ENCODE measurements at places on chromosomes 5 and 9.
A peak's percentile ranks its signal among the peaks of the same experiment; 100 is the strongest.

DNA sequence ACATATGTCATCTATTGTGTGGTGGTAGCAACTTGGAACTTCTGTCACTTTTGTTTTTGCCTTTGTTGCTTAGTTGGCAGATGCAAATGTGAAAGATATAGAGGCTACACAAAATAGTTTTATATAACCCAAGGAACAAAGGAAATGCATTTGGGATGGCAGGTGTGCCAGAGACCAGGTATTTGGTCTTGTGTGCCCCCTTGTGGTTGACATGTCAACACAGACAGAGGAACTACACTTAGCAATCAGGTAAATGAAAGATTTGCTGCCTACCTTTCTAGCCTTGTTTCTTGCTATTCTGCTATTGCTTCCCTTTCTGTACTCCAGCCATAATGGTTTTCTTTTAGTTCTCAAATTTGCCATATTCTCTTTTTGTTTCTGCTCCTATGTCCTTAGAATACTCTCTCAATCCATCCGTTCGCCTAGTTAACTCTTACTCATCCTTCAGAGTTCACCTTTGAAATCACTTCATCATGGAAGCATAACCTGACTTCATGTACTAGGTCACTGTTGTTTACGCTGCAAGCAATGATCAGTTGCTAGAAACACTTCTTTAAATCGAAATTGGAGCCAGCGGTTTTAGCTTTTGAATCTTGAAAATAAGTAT, 119.5 kb downstream of the TRPM3 start:
- DNase-seq, result peak; percentile 16

DNA sequence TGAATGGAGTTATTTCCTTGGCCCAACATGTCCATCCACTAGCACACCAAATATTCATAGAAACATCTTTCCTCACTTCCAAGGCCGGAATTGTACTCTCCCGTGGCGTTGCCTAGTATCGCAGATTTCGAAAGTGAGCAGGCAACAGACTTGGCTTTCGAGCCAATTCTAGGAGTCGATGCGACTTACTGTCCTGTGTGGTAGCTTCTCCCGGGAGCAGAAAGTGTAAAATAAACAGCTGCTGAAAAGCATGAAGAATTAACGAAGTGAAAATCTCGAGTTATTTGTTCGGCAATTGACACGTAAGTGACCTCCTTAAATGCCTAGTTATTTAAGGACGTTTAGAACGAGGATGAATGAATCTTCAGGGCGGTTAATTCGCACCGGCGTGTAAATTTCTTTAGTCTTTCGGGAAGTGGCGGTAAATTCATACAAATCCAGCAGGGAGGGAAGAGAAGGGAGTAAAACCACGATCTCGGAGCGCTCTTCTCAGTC, 449 bp upstream of the PCSK5 start:
- DNase-seq, result peak; percentile 16

- no peak for DNase-seq
Observed at GRCh38 chr9:112013266-112013665, 116.7 kb downstream of the UGCG start.

GRCh38 chr5:78747705-78748359, 99.3 kb upstream of the LHFPL2 start:
- DNase-seq, result no peak

DNA sequence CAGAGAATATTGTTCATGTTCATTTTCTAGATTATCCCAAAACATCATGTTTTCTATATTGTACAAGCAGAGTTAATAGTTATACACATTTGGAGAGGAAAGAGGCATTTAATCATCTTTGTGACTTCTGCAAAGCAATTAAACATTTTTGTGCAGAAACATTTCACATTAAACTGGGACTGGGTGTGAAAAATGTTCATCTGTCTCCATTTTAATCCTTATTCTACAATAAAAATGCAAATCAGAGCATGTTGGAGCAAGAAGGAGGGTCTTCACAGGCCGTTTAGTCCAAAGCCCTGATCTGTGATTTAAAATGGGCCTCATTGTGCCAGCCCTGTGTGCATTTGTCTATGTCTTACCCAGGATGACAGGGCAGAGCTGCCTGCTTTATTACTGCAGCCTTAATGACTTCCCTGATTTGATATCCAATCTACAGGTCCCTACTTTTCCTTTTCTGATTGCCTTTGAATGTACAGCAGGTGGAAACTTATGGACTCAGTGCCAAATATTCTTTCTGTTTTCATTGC, 183.5 kb downstream of the CAVIN4 start:
- no peak for DNase-seq

GRCh38 chr9:123795336-123795735, 134.6 kb downstream of the DENND1A start:
- DNase-seq, result no peak

DNA sequence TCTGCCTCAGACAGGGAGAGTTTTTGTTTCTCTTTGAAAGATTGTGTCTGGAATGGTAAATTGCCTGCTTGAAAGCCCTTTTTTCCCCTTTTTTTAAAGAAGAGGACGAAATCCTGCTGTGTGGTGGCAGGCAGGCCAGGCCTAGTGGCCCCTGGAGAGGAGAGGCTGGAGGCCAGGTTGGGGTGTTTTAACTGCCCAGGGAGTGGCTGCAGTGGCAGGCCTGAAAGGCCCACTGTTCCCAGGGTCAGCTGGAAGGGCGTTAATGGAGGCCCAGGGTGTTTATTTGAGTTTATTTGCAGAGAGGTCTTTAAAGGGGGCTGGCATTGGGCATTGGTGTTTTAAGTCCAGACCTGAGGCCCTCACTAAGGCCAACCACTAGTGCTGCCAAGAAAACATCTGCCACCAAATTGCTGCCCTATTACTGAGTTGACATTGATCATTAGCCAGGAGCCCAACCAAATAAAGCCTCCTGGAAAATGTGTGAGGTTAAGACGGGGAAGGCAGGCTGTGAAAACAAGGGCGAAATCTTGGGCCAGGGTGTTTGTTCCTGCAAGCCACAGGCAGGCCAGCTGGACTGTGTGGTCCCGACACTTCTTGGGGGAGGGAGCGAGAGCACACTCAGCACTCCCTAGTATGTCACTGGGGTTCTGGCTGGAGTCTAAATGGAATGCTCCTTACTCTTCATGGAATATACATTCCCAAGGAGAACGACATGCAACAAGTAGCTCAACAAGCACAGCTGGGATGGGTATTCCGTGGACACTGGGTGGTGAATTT, 5.0 kb downstream of the JADE2 start:
- no peak for DNase-seq

DNA sequence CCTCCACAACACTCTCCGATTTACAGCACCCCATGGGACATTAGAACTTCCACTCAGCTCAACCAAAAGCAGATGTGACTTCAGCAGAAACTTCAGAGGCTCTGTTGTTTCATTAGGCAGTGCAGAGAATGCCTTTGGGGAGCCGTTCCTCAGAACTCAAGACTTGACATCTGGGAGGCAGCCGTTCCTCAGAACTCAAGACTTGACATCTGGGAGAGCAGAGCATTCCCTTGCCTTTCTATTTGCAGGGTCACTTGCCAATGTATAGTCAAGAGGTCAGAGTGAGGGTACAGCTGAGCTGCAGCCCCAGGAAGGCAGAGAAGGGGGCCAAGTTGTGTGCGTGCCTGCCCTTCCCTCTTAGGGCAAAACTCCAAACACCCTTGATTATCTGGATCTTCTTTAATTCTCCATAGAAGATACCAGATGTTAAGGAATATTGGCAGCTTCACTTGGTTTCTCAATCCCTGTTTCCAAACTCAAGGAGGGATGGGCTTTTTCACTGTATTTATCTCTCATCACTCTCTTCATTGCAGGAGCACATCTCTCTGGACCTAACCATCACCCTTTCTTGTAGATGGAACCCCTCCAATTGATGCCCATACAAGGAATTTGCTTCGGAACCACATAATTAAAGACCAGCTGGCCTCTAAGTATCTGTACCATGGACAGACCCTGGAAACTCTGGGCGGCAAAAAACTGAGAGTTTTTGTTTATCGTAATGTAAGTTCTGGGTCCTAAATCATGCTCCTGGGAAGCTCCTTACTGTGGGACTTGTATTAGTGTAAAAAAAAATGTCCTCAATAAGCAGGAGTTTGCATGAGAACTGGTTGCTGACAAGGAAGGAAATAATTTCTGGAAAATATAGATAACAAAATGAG, 25.6 kb downstream of the TGFBI start:
- DNase-seq, result no peak

DNA sequence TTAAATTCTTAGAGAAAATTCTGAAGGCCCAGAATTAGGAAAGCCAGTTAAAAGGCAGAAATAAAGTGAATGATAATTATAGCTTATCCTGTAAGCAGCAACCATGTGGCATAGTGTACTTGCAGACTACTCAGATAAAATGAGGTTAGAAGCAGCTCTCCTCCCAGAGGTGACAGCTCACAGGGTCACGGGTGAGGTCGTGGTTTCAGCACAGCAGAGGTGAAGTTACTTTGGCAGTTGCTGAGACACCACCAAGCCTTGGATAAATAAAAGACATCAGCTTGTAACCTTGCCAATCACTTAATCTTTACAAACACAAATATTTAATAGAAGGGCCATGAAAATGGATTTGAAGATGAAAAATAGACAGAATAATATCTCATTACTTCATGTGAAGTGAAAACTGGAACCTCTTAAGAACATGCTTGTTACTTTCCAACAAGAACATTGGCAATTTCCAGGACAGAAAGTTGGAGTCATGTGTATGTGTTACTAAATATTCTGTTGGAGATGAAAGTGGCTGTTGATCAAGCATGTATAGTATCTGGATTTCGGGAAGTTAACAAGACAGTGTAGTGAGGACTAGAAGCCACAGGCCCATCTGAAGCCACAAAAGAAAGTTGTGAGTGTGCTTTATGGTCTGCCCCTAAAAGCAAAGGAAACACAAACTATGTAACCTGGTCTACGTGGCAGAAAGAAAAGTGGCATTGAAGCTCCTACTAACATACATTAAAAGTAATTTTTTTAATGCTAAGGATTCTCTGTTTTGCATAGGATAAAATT, 134.4 kb downstream of the ERCC6L2 start:
- DNase-seq, result no peak

DNA sequence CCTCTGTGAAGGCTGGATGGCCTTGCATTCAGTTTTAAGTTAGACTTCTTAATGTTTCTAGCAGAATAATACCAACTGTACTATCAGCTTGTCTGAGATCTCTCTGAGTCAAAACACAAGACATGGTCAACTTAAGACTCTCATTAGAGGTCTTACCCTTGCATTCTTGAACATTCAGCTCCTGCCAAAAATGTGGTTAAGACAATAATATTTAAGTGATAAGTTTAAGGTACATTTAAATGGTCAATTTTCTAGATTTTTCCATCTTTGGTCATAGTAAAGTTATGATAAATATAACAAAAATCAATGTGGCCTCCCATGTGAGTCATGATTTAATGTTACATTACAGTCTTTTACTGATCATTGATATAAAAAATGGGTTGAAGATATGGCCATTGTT, 75.0 kb downstream of the NR2F1 start:
- DNase-seq, result no peak

DNA sequence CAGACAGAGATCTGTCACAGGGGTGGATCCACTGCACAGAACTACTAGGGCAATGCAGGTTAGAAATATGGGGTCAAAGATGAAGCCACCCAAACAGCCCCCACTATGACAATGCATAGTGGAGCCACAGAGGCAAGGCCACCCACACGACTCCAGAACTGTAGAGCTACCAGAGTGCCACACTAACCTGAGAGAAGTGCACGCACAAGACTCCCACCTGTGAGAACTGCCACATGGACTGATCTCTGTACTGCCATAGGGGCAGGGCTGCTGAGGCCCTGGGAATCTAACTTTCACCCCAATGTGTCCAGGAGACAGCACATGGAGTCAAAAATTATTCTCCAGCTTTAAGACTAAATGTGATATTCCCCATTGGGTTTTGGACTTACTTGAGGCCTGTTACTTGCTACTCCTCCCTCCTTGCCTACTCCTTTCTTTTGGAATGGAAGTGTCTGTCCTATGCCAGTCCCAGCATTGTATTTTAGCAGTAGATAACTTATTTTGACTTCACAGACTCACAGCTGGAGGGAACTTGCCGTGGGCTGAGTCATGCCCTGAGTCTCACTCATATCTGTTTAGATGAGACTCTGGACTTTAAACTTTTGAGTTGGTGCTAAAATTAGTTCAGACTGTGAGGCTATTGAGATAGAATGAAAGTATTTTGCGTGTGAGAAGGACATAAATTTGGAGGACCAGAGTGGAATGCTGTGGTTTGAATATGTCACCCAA, 853.3 kb downstream of the MAT2B start:
- DNase-seq, result no peak

- no peak for DNase-seq
Observed at GRCh38 chr9:113454914-113455761, 8.4 kb upstream of the RGS3 start.

GRCh38 chr5:134146651-134147518, 29.9 kb downstream of the SKP1 start:
- no peak for DNase-seq

DNA sequence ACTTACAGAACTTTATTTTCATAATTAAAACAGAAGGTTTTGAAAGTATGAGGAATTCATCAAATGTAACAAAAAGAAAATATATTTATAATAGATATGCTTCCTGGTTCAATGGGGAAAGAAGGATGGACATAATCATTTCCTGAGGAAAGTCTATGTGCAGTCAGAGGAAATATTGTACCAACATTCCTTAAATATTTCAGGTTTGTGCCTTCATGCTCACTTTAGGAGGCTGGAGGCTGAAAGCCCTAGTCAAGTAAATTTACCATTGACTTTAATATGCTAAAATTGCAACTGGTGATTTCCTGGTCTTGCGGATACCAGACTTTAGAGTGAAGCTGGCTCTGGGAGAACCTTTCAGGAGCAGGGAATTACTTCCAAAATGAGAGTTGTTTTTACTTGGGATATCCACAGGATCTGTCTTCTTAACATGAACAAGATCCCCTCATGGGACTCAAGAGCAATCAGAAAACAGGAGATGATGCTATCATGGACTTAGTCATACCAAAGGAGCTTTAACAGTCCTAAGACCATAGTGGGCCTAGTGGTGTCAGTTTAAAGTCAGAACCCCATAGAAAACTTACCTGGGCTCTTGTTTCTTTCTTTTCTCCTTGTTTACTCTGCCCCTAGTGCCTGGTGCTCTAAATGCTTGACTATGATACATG, 762.8 kb upstream of the GRAMD2B start:
- DNase-seq, result no peak

- DNase-seq, result no peak
Observed at GRCh38 chr9:36796671-36797419, 224.2 kb downstream of the MELK start.

DNA sequence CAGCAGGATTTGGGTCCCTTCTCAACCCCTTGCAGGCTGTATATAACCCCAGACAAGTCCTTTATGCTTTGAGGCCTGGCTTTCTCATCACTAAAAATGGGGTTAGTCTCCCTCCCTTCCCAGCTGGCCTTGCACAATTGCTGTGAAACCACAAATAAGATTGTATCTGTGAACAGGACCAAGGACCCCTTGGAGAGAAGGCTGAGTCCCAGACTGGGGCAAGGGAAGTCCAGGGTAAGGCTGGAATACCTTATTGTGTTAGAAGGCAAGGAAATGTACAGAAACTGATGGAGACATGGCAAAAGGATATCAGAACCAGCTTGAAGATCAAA, 11.4 kb downstream of the MACROH2A1 start:
- DNase-seq, result no peak
